D721Med (cell line): ENCODE measurements at places on chromosomes 6 and 20.

DNA sequence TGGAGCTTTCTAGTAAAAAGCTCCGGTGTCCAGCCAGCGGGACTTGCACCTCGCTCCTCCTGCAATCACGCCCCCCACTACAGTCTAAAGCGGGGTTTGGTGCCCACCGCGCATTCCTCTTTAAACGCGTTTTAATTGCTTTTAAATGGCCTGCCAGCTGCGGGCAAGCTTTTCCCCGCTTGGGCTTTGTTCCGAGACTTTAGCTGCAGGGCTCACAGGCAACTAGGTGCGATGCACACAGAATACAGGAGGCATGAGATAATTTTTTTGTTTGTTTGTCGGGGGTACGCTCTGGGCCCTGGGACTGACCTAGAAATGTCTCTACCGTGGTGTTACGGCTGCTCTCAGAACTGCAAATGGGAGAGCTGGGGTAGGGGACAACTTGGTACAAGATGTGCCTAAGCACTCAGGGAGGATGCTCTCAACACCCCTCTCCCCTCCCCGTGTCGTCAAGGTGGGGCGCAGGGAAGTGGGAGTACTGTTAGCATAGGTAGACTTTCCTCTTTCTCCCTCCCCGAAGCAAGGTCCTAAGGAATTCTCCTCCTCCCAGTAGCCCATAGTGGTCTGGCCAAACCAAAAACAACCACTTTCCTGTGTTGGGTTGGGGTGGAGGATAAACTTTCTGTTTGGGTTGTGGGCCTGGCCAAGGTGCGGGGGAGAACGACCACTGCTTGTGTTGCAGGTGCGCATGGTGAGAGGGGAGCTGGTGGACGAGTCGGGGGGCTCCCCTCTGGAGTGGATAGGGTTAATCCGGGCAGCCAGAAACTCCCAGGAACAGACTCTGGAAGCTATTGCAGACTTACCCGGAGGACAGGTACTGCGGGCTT is 1.6 kb downstream of the PRDM13 start:
- no peak for DNase-seq

- DNase-seq, result no peak
These were observed 145.3 kb upstream of the ECI2 start for GRCh38 chr6:4280707-4281106.

- no peak for DNase-seq
These were observed 203.4 kb downstream of the TTLL2 start for GRCh38 chr6:167528239-167528638.

DNA sequence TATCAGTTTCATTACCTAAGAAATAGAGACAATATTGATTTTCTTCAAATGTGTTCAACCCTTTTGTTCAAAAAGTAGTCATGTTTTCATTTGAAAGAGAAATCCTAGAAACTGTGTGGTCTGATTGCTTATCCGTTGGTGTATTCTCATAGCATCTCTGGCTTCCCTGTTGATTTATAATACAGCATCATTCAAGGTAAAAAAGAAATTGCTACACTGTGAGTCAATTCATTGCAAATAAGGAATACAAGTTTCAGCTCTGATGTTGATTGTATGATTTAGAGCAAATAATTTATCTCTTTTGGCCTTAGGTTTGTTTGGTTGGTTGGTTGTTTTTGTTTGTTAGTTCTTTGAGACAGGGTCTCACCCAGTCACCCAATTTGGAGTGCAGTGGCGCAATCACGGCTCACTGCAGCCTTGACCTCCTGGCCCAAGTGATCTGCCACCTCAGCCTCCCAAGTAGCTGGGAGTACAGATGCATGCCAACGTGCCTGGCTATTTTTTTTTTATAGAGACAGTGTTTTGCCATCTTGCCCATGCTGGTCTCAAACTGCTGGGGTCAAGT is 185.5 kb upstream of the TNFAIP3 start:
- no peak for DNase-seq

GRCh38 chr6:122154912-122155575 is 244.4 kb upstream of the HSF2 start:
- no peak for DNase-seq

DNA sequence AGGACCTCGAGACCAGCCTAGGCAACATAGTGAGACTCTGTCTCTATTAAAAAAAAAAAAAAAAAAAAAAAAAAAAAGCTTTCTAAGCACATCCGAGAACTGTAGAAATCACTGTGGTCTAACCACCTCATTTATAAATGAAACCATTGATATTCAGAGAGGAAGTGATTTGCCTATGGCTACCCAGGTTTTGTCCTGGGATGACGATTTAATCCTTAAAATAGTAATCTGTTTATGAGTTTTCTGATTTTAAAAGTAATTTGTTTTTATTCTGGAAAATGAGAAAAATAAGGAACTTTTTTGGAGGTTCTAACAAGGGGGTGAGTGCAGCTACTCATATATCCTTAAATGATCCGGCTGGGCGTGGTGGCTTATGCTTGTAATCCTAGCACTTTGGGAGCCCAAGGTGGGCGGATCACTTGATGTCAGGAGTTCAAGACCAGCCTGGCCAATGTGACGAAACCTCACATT is 6.5 kb upstream of the BTN3A2 start:
- DNase-seq, result no peak

DNA sequence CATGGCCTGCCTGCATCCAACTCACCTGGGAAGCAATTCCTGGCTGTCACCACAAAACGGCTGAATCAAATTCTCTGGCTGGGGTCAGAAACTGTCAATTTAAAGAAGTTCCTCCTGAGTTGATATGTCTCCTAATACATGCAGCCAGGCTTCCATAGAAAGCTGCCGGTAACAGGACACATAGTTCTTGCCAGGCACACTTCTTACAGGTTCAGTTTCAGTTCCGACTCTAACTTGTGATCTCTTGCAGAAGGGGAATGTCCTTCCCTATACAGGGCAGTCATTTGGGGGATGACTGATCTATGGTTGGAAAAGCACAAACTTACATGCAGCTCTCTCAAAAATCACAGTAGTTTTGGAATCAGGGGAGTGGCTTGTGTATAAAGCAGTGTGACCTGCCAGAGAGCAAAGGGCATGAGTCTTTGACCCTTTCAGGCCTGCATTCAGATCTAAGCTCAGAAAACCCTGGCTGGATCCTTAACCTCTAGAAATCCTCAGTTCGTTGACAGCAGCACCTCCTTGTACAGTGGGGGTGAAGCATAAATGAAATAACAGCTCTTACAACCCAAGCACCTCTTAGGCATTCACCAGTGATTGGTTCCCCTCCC is 195.6 kb downstream of the SCP2D1 start:
- no peak for DNase-seq

GRCh38 chr6:162090734-162091133 is 636.8 kb downstream of the PRKN start:
- DNase-seq, result no peak

DNA sequence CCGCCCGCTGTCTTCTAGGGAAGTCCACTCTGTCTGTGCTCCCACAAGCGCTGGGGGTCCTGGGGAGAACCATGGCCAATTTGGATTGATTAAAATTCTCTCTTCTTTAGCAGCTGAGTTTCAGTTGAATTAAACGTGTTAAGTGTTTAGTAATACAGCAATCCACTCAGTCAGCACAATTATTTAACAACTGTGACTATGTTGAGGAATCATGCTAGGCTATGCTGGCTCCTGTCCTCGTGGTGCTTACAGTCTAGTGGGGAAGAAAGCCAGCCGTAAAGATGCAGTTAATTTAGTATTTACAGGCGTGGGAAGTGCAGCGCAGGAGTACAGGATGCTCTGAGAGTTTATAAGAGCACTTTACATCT is 88.9 kb upstream of the FOXP4 start:
- no peak for DNase-seq

GRCh38 chr20:62900052-62900691 is 26.1 kb downstream of the DIDO1 start:
- DNase-seq, result peak; percentile 85

DNA sequence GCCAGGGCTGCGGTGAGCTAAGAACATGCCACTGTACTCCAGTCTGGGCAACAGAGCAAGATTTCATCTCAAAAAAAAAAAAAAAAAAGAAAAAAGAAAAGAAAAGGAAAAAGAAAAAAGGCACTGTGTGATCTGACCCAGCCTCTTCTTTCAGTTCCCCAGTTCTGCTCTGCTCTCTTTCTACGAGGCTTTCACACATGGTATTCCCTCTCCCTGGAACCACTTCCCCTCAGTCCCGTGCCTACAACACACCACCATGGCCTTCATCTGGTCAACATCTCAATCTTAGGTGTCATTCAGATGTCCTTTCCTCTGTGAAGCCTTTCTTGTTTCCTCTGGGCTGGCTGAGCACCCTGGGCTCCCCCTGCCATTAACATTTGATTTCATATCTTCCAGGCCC is 2.3 kb upstream of the DSN1 start:
- no peak for DNase-seq

DNA sequence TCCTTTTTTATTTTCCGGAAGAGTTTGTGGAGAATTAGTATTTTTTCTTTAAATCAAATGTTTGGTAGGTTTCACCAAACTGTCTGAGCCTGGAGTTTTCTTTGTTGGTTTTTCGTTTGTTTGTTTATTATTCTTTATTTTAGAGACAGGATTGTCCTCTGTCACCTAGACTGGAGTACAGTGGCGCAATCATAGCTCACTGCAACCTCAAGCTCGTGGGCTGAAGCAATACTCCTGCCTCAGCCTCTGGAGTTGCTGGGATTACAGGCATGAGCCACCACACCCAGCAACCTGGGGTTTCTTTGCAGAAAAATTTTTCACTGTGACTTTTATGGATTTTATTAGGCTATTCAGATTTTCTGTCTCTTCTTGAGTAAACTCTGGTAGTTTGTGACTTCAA is 120.2 kb upstream of the LOC128125822 start:
- DNase-seq, result no peak

DNA sequence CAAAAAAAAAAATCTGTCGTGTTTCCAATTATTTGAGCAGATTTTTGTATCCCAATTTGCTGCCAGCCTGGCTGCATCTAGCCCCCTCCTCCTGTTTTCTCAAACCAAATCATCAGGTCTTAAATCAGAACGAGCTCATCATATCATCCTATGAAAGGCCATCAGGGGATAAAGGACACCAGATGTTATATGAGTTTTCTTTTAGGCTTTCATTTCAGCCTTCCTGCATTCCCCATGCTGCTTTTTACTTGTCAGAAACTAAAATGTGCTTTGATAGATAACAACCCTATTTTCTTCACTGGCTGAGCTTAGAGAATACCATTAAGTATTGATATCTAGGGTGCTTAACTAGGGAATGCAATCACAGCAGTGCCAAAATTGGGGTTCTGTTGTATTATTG is 968.4 kb upstream of the SLC35B3 start:
- DNase-seq, result no peak

- DNase-seq, result no peak
These were observed 32.8 kb downstream of the DYNLT1 start for GRCh38 chr6:158611541-158612370.

GRCh38 chr6:157531169-157531985 is 150.4 kb downstream of the ZDHHC14 start:
- no peak for DNase-seq

GRCh38 chr6:125474061-125474460 is 172.3 kb upstream of the HDDC2 start:
- DNase-seq, result no peak

DNA sequence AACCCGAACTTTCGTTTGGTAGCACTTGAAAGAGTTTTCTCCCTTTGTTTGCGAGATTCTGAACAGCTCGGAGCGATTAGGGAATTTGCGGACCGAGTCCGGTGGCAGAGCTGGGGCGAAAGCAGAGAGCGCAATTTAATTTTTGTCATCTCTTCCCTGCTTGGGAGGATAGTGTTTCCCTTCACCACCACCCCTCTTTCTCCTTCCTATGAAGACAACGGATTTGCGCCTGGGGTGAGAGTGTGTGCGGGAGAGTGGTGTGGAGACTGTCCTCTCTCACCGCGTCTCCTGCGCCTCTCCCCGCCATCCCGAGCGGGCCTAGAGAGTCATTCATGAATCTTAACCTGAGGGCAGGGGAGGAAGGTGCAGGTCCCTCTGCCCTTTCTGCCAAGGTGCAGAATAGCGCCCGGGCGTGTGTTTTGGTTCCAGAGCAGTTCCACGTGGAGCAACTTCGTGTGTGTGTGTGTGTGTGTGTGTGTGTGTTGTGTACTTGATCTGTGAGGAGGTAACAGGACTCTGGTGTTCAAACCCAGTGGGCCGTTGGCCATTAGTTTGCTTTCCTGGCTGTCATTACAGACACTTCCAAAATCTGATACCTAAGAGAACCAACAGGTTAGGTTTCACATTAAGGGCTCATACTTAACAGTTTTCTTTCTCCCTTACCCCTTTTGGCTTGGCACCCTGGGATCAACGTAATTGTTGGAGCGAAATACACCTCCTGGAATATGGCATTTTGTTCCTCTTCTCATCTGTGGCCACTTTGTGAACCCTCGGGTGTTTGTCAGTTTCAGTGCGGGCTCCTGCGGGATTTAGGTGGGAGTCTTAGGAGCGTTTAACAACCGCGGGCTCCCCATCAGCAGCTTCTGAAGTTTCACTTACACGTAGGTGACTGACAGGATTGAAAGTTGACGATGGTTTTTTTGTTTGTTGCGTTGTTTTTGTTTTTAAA is 1.8 kb downstream of the EYA4 start:
- DNase-seq, result no peak

DNA sequence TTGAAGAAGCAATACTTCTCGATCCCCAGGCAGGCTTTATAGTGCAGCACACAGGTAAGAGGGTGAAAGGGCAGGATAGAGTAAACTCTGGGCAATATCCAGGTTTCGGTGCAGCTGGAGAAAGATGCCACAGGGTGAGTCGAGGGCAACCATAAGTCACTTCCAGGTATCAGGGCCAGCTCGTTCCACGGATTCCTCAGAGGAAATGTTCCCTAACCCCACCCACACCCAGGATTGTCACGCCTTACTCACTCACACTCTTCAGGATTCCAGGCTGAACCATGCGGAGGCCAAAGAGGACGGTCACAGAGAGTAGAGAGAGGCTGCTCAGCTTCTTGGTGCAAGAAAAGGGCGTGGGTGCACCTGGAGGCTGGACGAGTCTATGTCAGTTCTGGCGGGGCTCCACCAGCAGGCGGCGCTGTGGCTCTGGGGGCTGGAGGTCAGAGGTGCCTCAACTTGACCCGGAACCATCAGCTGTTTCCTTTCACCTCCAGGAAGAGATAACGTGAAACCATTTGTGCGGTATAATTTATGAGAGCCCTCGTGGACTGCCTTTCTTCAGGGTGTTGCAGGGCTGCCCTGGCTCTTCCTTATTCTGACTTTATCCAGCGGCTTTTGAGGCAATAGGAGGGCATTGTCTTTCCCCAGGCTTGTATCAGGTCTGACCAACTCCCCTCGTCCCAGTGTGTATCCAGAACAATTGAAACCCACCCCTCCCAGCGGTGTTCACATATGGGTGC is 14.5 kb upstream of the WFDC12 start:
- no peak for DNase-seq

DNA sequence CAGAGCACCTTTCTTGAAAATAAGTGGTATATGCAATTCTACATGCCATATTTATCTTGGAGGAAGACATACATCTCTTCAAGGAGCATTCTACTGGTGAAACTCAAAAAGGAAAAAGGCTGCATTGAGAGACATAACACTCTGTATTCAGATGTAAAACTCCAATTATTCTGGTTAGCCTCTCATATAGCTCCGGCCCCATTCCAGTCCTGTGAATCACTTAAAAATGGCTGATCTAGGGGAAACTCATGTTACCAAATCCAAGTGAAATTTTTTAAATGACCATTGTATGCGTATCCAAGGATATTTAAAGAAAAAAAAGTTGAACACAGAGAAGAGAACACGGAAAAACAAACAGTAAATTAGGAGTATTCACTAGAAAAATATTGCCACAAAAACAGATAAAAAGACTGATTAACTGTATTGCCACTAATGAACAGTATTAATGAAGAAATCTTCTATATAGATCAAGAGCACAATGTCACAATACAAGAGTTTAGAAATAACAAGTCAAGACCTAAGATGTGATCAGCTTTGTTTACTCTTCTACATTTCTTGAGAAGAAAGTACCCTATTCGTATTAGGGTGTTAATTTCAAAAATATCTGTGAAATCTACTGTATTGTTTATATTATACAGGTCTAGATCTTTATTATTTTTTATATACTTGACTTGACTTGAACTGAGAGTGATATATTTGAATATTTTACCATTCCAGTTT is 124.5 kb upstream of the GJE1 start:
- DNase-seq, result no peak
